Neuronal stem cell (in vitro differentiated cells): ENCODE measurements at places on chromosomes 16 and 17.

DNA sequence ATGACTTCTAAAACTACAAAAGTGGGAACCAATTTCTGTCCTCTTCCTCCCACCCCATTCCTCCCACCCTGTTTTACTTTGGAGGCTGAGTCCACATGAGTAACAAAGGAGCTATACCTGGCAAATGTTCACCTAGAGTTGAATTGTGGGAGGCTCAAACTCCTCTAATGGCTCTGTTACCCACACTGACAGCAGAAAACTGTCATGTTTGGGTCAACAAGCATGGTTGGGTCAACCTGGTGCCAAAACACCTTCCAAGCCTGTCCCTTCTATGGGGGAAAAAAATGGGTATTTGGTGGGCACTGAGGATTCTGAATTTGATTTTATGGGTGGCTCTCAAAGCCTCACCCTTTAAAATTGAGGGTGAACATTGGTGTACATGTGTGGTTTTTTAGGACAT is 12.0 kb upstream of the HOXB13 start:
- no peak for DNase-seq

DNA sequence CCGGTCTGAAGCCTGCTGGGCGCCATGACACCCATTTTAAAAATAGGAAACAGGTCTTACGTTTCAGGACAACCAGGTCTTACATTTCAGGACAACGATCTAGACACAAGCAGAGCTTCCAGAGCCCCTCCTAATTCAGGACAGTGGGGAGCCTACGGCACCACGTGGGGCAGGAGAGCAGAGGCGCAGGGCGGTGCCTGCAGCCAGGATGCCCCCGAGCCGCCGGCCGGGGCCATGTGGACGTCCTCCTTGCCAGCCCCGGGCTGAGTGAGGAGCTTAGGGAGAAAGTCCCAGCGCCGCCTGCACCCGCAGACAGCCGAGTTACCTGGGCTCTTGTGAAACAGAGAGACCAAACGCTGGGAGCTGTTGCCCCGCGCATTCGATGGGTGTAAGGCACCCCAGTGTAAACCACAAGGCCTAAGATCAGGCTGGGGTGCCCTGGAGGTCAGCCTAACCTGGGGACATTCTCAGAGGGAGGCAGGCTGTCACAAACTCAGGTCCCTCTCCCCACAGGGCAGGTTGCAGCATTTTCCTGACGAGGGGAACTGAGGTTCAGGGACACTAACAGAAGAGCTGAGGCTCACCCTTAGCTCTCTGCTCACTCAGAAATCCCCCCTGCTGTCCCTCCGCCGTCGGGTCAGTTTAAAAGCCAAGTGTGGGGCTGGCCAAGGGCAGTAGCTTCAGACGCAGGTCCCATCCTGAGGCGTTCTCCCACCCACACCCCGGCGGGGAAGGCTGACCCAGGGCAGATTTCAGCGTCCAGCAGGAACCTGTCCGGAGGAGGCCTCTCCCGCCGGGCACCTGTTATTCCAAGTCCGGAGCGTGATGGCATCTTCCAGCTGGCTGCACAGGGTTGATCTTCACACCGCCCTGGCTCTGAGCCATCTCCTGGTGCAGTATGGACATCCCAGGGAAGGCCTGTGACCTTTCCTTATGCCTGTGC is 1.8 kb upstream of the NOTUM start:
- DNase-seq = no peak

DNA sequence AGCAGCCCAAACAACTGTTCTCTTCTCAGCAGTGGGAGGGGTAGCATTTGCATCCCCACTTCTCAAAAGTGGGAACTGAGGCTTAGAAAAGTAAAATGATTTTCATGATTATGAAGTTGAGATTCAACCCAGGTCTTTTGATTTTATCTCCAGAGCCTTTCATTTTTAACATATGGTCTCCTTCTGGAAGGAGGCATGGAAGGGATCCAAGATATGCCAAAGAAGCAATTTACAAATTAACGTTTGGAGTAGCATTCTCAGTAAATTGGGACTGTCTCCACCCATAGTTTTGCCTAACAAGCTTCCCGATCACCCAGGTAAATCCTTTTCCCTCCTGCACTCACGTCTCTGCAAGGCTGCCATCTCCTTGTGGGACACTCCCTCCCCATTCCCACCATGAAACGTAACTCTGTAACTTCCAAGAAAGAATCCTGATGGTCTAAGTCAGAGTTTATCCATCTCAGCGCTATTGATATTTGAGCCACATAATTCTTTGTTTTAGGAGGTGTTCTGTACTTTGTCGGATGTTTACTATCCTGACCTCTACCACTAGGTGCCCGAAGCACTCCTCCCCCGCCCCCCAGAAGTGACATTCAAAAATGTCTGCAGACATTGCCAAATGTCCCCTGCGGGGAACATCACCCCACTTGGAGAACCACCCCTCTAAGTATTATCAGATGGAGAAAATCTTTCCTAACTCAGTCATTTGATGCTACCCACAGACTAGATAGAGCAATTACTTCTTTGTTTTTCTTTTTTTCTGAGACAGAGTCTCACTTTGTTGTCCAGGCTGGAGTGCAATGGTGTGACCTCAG is 32.9 kb upstream of the NFAT5 start:
- no peak for DNase-seq

DNA sequence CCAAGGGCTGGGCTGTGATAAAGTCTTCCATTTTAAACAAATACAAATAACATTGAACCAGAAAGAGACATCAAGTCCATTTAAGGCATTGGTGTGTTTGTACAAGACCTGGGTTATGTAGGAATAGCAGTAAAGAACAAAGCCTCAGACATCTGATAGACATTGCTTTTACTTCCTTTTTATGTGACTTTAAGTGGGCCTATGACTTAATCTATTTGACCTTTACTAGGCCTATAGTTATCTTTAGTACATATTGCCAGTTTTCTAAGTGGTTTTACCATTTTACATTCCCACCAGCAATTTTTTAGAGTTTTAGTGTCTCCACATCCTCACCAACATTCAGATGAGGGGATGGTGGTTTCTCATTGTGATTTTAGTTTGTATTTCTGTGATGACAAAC is 298.8 kb downstream of the ZFHX3 start:
- no peak for DNase-seq

GRCh38 chr17:63398680-63399079 is 47.4 kb downstream of the CYB561 start:
- no peak for DNase-seq
